ENCODE measurements at places on chromosomes 1 and 21.

DNA sequence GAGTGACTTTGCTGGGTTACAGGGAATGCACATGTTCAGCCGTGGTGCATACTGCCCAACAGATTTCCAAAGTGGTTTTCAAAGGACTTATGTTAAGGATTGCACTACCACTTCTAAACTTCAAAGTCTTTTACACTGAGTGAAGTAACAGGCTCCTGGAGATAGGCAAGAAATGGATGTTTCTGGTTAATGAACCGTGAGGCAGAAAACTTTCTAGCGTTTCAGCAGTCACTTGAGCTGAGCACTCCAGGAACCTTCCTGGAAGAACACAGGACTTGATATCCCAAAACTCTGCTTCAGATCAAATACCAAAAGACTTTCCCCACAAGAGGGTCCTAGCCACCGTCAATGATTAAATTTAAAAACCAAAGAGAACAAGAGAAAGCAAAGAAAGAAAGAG lies 74.3 kb upstream of the ATP1A1 start:
- no peaks in the 10 kb centered on the region for H3K36me3 ChIP-seq
- DNase-seq: no peak
- H3K27ac ChIP-seq: no peak overlapping the region
- no peaks in the 10 kb centered on the region for H3K27me3 ChIP-seq
- H3K4me3 ChIP-seq: no peak overlapping the region

- H3K36me3 ChIP-seq: no peaks in the 10 kb centered on the region
- peaks cover 1% of the 10 kb centered on the region for H3K4me1 ChIP-seq
- DNase-seq: no peak
- H3K27ac ChIP-seq: no peak overlapping the region
Observed at GRCh38 chr1:33916786-33917185, 52.9 kb downstream of the HMGB4 start.

DNA sequence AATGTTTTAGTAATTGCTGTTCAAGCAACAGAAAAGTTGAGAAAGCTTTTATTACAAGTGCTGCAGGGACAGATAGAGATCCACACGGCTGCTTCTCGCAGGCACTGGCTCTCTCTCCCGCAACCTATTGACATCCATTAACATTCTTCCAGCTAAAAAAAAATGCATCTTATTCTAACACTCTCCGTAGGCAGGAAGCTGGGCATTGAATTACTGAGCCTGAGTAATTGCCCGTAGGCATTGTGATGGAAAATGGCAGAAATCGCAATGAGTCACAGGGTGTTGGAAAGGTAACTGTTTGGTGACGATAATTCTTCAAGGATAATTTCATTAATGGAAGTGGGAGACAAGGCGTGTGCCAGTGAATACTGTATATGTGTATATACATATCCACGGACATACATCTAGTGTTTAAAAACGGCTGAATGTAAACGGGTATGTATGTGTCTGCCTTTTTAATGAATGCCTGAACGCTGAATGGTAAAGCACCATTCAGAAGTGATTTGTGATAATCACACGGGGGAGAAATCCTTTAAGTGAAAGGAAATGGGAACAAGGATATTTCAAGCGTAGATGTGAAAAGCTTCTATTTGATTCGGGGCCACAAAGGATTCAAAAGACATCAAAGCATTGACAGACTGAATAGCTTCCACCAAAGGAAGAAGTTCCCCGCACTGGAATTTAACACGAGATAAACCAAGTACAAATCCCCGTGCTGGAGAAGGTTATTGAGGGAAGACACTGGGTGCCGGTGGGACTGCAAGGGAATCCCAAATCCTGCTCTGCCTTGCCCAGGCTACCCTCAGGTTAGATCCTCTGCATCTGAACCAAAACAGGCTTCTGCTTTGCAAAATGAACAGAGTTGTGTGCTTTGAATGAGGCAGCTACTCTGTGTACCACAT lies 567.2 kb downstream of the NPHP4 start:
- no peaks in the 10 kb centered on the region for H3K36me3 ChIP-seq
- peaks cover 14% of the 10 kb centered on the region for H3K4me1 ChIP-seq
- no peak for DNase-seq
- no peak overlapping the region for H3K27ac ChIP-seq
- peaks cover 7% of the 10 kb centered on the region for H3K27me3 ChIP-seq

GRCh38 chr21:34974162-34974981 lies 74.7 kb downstream of the RUNX1 start:
- H3K27me3 ChIP-seq: no peaks in the 10 kb centered on the region
- no peak overlapping the region for H3K27ac ChIP-seq
- H3K4me1 ChIP-seq: no peaks in the 10 kb centered on the region
- no peak overlapping the region for H3K4me3 ChIP-seq
- H3K36me3 ChIP-seq: no peaks in the 10 kb centered on the region

GRCh38 chr1:207191061-207191460 lies 87.0 kb downstream of the C4BPA start:
- H3K4me1 ChIP-seq: no peaks in the 10 kb centered on the region
- no peak overlapping the region for H3K4me3 ChIP-seq
- DNase-seq: no peak

DNA sequence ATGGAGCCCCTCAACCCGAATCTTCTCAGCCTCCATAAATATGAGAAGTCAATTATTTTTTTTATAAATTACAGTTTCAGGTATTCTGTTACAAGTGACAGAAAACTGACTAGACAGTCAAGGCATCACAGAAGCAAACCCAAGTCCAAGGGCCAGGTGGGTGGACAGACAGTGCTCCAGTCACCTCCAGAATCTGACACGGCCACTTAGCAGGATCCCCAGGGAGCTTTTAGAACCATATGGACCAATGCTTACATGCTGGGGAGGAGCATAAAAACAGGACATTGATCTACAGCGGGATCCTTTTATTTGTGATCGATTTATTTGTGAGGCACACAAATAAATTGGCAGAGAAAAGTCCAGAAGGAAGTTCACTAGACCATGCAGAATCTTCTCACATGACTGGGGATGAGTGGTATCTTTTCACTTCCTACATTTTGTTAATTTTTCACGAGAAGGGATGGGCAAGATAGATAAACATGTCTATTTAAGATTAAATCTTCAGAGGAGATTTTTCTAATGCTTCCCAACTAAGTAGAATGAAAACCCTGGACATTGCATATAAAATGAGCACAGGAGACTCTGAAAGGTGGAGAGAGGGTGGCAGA lies 15.0 kb downstream of the ZNF496 start:
- H3K4me3 ChIP-seq: no peak overlapping the region
- H3K27ac ChIP-seq: no peak overlapping the region
- no peak for DNase-seq
- H3K4me1 ChIP-seq: no peaks in the 10 kb centered on the region
- no peaks in the 10 kb centered on the region for H3K27me3 ChIP-seq

DNA sequence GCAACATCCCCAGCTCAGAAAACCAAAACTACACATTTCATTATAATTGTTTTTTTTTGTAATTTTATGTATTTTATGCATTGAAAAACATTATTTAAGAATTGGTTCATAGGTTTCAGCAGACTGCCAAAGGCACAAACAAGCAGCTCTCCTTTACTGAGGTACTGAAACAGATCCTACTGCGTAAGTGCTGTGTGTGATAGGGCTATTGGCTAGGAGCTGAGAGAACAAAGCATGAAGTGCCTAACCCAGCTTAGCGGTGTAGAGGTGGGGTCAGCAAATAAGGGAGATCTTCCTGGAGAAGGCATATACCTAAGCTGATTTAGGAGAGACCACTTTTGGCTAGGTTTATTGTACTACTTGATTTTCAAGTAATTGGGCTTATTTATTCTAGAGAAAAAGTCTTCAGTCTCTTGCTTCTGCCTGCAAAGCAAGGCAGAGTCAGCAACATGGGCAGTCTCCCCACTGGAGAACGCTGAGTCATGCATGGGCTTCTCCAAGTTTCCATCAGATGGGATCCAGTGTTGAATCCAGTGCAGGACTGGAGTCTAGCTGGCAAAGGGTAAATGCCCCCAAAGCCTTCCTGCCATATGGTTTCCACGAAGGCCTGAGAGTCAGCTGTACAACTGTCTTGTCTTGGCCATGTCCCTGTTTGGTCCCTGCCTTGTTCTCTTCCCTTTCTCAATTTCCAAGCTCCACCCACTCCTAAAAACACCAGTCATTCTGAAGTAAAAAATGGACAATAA lies 18.0 kb upstream of the YTHDF2 start:
- H3K27ac ChIP-seq: no peak overlapping the region
- no peak for DNase-seq
- peaks cover 8% of the 10 kb centered on the region for H3K27me3 ChIP-seq
- no peaks in the 10 kb centered on the region for H3K4me1 ChIP-seq
- no peak overlapping the region for H3K4me3 ChIP-seq

GRCh38 chr21:28541371-28542112 lies 451.1 kb downstream of the LTN1 start:
- H3K4me1 ChIP-seq: no peaks in the 10 kb centered on the region
- no peak for DNase-seq
- H3K36me3 ChIP-seq: no peaks in the 10 kb centered on the region
- H3K4me3 ChIP-seq: no peak overlapping the region
- H3K27ac ChIP-seq: no peak overlapping the region

- peaks cover 5% of the 10 kb centered on the region for H3K4me1 ChIP-seq
- H3K27me3 ChIP-seq: peaks cover 3% of the 10 kb centered on the region
- no peak overlapping the region for H3K27ac ChIP-seq
- no peaks in the 10 kb centered on the region for H3K36me3 ChIP-seq
- H3K4me3 ChIP-seq: no peak overlapping the region
- no peak for DNase-seq
Observed at GRCh38 chr1:93033785-93034184, 45.3 kb upstream of the MTF2 start.

DNA sequence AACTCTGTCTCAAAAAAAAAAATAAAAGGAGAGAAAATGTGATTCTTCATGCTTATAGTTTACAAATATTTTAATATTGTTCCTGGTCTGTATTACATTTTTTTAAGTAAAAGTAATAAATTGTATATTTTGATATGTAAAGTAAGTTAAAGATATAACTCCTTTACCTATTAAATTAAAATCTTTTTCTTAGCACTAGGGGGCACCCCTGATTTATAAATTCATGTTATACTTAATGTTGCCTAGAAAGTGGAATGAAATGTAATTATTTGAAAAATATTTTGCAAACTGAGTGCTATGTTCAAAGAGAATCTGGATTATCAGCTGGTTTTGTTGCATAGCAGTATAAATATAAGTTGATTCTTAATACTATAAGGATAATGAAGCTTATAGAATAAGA lies 49.2 kb downstream of the RALGPS2 start:
- H3K4me3 ChIP-seq: no peak overlapping the region
- no peaks in the 10 kb centered on the region for H3K27me3 ChIP-seq
- no peaks in the 10 kb centered on the region for H3K4me1 ChIP-seq
- peaks cover 12% of the 10 kb centered on the region for H3K36me3 ChIP-seq

All from endothelial cell (in vitro differentiated cells).